ENCODE measurements at places on chromosomes 7 and 10.

DNA sequence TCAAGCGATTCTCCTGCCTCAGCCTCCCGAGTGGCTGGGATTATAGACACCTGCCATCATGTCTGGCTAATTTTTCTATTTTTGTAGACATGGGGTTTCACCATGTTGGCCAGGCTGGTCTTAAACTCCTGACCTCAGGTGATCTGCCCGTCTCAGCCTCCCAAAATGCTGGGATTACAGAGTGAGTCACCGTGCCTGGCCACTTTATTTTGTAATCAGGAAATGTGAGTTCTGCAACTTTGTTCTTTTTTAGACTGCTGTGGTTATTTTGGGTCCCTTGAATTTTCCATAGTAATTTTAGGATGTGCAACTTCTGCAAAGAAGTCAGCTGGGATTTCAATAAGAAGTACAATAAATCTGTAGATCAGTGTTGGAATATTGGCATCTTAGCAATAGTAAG is 96.8 kb downstream of the CYTH3 start:
- DNase-seq: no peak

- peak; percentile 41 for DNase-seq
Measured at GRCh38 chr10:47339759-47340607, 8.2 kb upstream of the RBP3 start.

DNA sequence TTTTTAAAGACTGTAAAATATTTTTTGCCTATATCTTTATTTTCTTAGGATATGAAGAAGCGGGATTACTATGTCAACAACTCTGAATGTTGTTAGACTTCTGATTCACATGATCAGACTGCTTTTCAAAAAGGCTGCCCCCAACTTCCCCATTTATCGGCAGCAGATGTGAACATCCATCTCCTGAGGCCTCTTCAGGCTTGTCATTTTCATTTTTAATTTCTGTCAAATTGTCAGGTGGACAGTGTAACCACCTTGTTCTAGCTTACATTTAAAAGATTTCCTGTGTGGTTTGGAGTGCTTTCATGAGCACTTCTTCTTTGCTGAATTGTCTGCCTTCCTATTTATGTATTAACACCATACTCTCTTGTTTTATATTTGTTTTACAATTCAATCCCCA is 78.8 kb upstream of the GSDME start:
- no peak for DNase-seq

DNA sequence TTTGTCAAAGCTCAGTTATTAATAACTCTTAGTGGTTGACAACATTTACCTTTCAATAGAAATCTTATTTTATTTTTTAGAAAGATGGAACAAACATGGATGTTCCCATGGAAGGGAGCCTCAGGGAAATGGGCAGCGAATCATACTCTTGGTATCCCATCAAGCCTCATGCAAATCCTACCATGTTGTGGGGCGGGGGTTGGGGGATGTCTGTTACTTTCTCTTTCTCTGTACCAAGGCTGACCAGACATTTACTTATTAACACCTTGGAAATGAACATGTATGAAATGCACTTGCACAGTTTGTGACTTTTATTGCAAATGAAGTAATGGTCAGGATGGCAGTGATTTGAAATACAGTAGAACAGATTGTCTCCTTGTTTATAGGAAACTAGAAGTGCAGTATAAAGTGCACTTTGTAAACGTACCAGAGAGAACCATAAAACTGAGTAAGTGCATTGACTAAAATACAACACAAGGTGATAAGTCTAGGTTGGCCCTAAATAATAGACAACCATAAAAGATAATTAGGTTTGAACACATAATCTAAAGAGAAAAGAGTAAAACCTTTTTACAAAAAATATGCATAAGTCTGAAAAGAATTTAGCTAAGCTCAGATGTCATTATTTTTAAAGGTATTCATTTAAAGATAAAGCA is 32.4 kb downstream of the SEMA3D start:
- no peak for DNase-seq
